ENCODE measurements at places on chromosomes 7 and 10. TPM values are rescaled to one million over a fixed set of nuclear protein-coding genes. Genes with fewer than 3 reads are reported as not detected.

DNA sequence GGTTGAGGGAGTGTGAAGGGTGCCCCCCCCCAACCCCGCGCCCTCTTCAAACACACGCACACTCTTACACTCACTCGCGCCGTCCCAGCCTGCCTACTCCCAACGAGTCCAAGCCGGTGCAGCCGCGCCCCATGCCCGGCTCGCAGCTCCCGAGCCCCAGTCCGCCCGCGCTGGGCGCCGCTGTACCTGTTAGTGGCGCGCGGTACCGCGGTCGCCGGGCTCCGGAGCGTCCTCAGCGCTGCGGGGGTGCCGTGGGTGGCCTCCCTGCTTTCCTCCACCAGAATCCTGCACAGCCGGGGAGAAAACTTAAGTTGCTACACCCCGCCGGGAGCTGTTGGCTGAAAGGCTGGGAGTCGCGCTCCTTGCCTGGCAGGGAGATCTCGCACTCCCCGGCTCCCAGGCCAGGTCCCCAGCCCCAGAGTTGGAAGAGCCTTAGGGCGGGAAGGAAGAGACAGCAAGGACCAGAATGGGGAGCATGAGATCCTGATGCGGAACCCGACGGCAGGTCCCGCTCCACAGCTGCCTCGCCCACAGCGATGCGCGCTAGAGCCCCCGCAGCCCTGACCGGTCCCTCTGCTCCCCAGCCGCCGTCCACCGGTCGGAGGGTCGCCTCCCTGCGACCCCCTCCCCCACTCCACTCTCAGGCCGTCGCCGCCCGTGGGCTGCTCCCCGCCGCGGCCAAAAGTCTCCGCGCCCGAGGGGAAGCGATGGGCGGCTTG is 863 bp downstream of the ST8SIA6 start:
- H3K27me3 ChIP-seq = peaks cover 53% of the 10 kb centered on the region
- DNase-seq = peak; percentile 55
- H3K36me3 ChIP-seq = no peaks in the 10 kb centered on the region
- H3K4me1 ChIP-seq = peaks cover 8% of the 10 kb centered on the region
- peak overlapping the region; percentile 24 for H3K4me3 ChIP-seq

DNA sequence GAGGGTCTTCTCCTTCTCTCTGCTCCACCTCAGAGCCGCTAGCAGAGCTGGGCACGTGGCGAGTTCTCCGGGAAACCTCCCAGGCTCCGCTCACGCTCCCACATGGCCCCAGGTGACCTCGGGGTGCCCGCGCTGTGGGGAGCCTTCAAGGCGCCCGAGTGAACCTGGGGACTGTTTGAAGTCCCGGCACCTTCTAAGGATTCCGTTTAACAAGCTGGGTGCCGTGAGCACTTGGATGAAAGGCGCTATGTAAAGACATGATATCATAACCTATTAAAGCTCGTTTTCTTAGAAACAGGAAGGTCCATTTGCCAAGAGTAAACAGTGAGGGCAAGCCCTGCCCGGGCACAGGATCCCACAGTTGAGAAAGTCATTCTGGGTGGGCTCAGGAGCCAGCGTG is 15.8 kb upstream of the MYL10 start:
- no peak overlapping the region for H3K4me3 ChIP-seq
- H3K36me3 ChIP-seq = no peaks in the 10 kb centered on the region
- no peaks in the 10 kb centered on the region for H3K4me1 ChIP-seq
- H3K27ac ChIP-seq = no peak overlapping the region
- no peaks in the 10 kb centered on the region for H3K27me3 ChIP-seq

DNA sequence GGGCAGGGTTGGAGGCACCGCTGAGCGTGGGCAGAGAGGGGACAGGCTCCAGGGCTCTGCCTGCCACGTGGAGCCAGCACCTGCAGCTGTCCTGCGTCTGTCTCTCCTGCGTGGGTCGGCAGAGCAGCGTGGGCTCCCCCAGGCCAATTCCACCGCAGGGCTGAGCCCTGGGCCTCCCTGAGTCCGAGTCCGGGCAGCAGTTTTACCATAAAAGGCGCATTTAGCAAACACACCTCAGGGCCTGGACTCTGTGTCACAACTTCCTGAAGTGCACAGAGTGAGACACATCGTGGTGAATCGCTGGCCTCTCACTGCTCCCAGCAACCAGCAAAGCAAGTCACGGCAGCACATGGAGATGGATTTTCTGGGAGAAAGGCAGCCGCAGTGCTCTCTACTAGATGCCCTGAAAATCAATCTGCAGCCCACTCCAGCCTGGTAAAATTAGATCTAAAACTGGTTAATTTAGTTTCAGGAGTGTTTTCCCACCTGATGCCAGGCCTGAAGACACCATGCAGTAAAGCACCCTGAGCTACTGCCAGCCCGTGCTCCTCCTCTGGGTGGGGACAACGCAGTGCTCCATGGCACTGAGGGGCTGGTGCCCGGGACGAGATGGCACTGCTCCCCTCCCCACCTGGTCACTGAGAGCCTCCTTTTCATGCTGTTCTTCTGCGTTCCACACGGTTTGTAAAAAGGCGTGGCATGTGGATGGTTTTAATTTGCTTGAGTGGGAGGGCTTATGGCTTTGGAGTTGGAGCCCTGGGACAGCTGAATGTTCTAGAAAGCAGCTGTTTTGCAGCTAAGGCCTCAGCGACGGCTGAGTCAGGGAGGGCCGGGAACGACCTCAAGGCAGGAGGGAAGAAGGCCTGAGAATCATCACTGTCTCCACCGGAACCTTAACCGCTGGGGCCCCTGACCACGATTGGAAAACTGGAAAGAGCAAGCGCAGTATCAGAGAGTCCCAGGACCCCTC is 336.9 kb downstream of the ADARB2 start:
- DNase-seq = no peak
- no peaks in the 10 kb centered on the region for H3K27me3 ChIP-seq
- H3K4me1 ChIP-seq = no peaks in the 10 kb centered on the region
- no peak overlapping the region for H3K4me3 ChIP-seq

DNA sequence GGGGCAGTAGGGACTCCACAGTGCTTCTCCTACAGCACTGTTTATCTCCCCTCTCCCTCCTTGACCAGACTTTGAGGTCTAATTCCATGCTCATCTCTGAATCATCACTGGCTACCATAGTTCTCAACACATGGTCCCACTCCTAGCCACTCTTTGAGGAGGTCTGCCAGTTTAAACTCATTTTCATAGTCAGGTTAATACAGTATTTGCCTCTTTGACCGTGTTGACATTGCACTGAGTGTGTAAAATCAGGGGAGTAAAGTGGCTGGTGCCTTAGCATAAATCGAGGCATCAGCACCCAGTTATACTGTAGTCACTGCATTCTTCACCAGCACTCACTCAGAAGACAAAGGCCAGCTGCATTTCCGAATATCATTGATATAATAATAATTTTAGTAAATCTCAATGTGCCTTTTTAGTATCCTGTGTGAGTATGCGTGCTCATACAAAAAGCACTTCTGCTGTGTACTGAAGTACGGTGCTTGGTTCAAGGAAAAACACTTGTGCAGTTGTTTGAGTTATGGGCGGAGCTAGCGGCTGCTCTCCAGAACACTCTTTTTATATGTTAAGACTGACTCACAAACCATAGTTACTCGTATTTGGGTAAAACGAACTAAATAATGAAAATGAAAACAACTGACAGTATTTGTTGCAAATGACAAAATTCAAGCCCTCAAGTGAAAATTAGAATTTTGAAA is 89.7 kb downstream of the GALNT11 start:
- H3K4me1 ChIP-seq = no peaks in the 10 kb centered on the region
- no peak for DNase-seq
- H3K36me3 ChIP-seq = peaks cover 19% of the 10 kb centered on the region
- no peaks in the 10 kb centered on the region for H3K27me3 ChIP-seq
- no peak overlapping the region for H3K4me3 ChIP-seq
- no peak overlapping the region for H3K27ac ChIP-seq

DNA sequence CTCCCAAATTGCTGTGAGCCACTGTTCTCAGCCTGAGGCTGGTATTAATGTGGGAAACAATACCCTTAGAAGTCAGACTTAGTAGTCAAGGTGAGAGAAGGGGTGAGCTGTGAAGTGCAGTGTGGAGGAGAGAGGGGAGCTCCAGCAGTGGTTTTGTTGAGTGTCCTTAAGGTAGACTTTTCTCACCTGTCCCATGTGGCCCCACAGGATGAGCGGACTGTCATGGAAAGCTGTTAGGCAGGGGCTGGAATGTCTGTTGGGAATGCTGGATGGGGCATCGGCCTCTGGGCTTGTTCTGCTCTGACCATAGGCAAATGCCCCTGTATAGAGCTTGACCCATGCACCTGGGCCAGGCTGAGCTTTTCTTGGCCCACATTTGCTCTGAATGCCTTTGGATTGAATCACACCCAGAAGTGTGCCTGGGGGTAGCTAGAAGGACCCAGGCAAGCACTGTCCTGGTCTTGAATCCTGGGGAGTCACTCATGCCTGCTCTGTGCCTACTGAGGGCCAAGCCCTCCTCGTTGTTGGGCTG is 36.3 kb upstream of the SH2D4B start:
- H3K36me3 ChIP-seq = peaks cover 42% of the 10 kb centered on the region
- no peaks in the 10 kb centered on the region for H3K27me3 ChIP-seq
- no peak for DNase-seq
- no peak overlapping the region for H3K27ac ChIP-seq

DNA sequence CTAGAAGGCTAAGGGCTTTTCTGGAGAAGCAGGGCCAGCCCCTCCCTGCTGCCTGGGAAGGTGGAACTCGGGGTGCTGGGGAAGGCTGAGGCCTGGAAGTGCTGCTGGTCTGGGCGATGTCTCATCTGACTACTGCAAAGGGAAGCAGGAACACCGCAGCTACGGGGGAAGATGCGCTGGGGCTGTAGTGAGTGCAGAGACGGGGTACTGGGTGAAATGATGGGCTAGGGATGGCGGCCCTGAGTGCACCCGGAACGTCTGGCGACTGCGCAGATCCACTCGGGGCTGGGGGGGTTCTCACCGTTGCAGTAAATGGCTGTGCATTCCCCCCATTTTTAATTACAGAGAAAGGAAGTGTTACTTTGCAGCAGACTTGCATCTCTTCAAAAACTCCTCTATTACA is 195.4 kb upstream of the ADARB2 start:
- no peak overlapping the region for H3K27ac ChIP-seq
- DNase-seq = no peak
- no peaks in the 10 kb centered on the region for H3K36me3 ChIP-seq
- H3K4me3 ChIP-seq = no peak overlapping the region
- no peaks in the 10 kb centered on the region for H3K4me1 ChIP-seq

DNA sequence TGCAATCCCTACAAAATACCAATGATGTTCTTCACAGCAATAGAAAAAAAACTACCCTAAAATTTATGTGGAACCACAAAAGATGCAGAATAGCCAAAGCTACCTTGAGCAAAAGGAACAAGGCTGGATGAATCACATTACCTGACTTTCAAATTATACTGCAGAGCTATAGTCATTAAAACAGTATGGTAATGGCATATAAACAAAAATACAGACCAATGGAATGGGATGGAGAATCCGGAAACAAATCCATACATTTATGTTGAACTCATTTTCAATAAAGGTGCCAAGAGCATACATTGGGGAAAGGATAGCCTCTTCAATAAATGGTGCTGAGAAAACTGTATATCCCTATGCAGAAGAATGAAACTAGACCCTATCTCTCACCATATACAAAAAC is 18.7 kb downstream of the GSDME start:
- peaks cover 20% of the 10 kb centered on the region for H3K4me1 ChIP-seq
- H3K27ac ChIP-seq = no peak overlapping the region
- H3K27me3 ChIP-seq = no peaks in the 10 kb centered on the region
- no peak overlapping the region for H3K4me3 ChIP-seq

DNA sequence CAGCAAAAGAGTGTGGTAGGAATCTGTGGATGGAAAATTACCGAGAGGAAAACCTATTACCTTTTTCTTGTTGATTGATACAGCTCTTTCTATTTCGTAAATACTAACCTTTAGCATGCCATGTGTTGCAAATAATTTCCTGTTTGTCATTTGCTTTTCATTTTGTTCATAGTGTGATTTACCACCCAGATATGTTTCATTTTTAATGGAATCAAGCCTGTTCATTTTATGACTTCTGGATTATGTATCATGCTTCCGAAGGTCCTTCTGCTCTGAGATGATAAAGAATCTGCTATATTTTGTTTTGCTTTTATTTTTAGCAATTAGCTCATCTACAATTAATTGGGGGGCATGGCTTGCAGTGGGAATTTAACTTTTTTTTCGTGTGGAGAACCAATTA is 46.5 kb downstream of the INPP5F start:
- H3K4me3 ChIP-seq = no peak overlapping the region
- DNase-seq = no peak
- no peaks in the 10 kb centered on the region for H3K27me3 ChIP-seq
- no peaks in the 10 kb centered on the region for H3K36me3 ChIP-seq
- no peaks in the 10 kb centered on the region for H3K4me1 ChIP-seq

Gene SCRN1
- 1.3 TPM for polyA plus RNA-seq

Gene PDE1C
- polyA plus RNA-seq = 0.78 TPM

Gene GSTO2
- polyA plus RNA-seq = 45.4 TPM

Gene RNF32
- polyA plus RNA-seq = 1.6 TPM

Gene H2BK1
- polyA plus RNA-seq = not detected

Gene GIMAP1
- polyA plus RNA-seq = 1.8 TPM

Gene ADAM12
- 0.87 TPM for polyA plus RNA-seq

Gene C10orf105
- 0.06 TPM for polyA plus RNA-seq

Gene NAT16
- 0.10 TPM for polyA plus RNA-seq

Gene STEAP4
- 5.7 TPM for polyA plus RNA-seq

Gene GPR141
- 0.44 TPM for polyA plus RNA-seq

Gene GPR26
- not detected for polyA plus RNA-seq

Gene MCM10
- polyA plus RNA-seq = 4.1 TPM

Gene GIMAP7
- 31.1 TPM for polyA plus RNA-seq
